ENCODE measurements at places on chromosomes 12 and 14.

DNA sequence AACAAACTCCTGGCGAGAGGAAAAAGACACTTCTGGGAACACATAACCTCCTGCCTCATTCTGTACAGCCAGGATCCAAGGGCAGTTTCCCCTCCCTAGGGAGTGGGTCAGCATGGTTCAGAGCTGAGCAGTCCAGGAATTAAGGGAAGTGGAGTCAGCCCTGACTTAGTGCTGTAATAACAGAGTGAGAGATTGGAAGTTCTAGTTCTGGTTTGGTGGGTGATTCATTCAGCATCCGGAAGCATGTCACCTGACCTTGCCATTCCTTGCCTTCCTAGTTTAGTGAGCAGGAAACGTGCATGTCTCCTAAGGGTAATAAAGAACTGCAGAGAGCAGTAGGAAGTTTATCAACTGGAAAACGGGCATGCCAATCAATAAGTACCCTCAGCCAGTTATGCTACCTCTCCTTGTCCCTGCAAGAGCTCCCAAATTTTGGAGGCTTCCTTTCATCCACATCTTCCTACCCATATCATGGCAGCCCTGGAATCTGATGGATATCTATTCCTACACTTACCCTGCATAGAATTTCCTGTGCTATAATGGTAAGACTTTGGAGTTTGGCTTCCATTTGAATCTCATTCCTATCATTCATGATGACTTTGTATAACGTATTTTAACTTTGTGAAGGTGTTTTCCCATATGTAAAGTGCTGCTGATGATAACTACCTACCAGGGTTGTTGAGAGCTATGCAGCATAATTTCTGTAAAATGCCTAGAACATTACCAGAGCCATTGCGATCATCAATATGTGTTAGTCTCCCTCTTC, 28.5 kb upstream of the MAGOHB start:
- no peak for DNase-seq

DNA sequence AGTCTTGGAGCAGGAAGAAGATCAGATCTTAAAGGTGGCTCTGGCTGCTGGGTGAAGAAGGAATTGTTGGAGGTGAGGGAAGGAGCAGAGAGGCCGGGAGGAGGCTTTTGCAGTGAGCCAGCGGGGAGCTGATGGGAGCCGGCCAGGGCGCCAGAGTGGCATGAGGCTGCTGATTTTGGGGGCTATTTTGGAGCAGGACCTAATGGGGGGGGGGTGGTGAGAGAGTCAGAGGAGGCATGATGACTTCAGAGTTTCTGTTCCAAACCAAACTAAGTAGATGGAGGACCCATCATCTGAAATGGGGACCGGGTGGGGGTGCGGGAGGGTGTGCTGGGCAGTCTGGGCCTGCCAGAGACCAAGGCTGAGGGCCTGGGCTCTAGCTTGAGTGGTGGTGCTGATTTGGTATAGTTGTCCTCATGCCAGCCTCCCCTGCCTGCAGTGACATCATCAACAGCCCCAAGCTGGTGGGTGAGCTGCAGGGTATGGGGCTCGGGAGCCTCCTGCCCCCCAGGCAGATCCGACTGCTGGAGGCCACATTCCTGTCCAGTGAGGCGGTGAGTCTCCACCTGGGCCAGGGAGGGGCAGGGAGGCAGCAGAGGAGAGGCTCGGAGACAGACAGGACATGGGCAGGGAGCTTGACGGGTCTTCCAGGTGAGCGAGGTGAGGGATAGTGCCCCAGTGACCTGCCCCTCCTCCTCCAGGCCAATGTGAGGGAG, 6.2 kb downstream of the TNFAIP2 start:
- DNase-seq, result no peak

GRCh38 chr12:104456417-104456949, at the start of gene CHST11:
CHST11 (plus strand) TSS chr12:104456948.
- peak; percentile 98 for DNase-seq

DNA sequence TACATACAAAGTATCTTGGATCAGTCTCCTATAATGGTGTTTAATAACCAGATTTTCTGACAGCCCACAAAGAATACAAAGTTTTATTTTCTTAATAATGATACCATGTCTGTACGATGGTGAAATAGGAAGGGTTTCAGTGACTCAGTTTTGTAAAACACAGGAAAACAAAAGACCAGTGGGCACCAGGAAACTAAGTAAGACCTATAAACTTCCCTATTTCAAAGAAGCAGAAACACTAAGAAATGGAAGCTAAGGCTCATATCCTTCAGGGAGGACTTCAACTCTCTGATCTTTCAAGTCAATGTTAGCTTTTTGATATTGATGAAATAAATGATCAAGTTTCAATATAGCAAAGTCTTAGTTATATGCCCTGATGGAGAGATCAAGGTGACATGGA, 196.0 kb downstream of the DUSP6 start:
- peak; percentile 64 for DNase-seq

- no peak for DNase-seq
Measured at GRCh38 chr12:71546322-71546861, 106.8 kb downstream of the LGR5 start.

DNA sequence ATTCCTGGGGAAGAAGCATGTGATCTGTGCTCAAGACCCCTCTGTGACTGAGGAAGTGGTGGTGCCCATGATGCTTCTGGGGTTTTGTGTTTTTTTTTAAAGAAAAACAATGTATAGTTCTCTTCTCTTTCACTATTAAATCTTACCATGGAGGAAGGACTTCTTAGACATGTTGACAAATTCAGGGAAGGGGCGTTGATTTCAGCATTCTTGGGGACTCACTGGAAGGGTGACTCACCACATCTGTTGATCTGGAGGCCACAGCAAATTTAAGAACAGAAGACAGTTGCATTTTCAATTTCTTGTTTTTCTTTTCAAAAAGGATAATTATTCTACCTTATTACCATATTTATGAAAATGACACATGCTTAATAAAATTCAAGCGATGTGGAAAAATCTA, 152.9 kb upstream of the RTL1 start:
- no peak for DNase-seq

- DNase-seq, result no peak
Measured at GRCh38 chr12:119828300-119828699, 48.8 kb downstream of the CIT start.

- DNase-seq, result no peak
Measured at GRCh38 chr12:70695361-70696023, 58.3 kb upstream of the PTPRB start.

GRCh38 chr12:8773461-8773860, 49.0 kb upstream of the A2ML1 start:
- DNase-seq, result no peak

- no peak for DNase-seq
Measured at GRCh38 chr12:39230086-39230485, 212.8 kb downstream of the KIF21A start.

Data from common myeloid progenitor, CD34-positive (primary cell).